ENCODE measurements at places on chromosomes 5 and 9.

GRCh38 chr5:113319256-113320053, 115.3 kb downstream of the TSSK1B start:
- DNase-seq, result no peak

DNA sequence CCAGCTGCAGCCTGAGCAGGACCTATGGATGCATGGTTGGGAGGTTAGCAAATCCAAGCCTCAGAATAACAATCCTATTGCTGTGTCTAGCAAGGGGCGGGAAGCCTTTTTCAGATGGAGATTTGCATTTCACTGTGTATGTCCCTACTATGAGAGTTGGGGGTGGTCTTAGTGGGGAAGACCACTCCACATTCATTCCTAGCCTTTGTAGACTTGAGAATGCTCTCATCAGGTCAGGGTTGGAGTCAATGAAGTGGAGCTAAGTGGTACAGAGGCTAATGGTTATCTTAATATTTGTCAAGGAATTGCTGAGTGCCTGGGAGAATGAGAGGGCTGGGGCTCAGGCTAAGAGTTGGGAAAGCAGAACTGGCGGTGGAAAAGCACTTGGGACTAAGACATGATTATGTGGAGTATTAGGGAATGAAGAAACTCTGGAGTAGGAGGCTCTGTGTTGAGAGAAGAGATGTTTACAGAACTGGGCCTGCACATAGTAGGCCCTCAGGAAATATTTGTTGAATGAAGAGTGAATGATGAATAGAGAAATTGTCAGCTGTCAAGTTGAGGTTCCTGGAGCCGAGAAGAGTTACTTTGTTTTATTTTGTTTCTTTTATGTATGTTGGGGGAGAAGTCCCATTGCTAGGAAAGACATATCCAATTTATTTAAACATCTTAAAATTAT, 175.5 kb upstream of the SPRY4 start:
- no peak for DNase-seq

DNA sequence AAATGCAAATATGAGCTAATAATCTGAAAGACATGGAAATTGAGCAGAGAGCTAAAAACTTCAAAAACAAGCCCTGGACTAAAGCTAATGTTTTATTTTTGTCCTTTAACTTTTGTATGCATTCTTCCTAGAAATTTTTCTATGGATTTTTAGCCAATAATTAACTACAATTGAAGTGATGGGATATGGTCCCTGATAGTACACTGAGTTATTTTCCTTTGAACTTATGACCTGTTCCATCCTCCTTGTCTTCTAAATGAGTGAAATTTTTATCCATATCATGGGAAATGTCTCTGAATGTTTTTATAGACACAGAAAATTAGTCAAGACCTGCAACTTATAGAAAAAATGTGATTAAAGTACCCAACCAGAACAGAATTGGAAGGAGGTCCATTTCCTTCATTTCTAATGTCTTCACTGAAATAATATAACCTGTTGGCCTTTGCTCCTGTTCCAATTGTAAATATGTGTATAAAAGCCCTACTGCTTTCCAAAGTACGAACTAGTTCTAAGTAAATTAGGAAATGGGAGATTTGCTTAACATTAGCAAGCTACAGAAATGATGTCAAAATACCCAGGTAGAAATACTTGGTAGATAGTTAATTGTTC, 11.3 kb upstream of the ERAP2 start:
- DNase-seq, result no peak

DNA sequence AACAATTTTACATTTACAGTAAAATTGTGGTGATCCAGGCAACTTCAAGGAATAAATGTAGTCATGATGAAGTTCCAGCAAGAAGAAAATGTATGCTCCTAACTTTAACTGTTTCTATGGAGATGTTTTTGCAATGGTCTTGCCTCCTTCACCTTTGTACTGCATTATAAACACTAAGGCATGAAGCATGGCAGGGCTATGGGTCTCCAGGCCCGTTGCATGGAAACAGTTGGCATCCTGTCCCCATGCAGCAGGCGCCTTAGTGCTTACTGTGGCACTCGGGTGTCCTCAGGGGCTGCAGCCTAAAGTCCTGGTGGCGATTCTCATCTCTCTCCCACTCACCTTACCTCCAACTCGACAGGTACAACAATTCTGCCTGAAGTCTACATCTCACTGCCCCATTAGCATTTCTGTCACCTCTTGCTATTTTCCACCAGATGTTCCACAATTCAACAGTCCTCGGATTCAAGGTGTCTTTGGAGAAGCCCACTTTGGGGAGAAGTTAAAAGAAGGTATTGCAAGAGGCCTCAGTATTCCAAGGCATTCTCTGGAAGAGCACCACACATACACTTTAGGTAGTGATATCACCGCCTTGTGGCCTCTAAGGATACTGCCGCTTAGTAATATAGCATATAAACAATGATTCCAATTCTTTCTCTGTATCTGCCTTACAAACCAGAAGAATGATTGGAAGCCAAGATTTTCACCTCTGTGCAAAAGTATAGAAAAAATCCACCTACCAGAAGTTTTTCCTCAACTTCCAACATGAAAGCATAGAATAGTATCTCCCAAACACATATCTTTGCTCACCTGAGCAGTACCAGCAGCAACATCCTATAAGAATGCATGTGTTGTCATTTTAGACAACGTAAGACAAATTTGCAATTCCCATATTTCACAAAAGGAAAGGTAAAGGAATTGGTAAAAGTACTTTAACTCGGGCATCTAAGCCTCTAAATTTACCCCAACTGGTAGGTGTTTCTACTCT, 5.1 kb downstream of the LIFR start:
- no peak for DNase-seq

DNA sequence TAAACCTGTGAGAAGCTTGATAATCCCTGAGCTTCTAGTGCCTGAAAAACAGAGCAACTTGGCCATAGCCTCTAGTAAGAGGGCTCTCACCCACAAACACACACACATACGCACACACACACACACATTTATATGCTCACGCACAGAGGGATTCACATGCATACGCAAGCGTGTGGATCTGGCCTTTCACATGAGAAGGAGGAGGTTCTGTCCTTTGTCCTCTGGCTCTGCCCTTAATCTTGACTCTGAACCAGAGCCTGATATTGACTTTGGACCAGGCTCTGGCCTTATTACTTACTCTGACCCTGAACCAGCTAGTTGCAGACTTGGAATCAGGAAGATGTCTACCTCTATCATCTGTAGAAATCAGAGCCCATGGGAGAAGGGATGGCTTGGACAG, 10.0 kb upstream of the P4HA2 start:
- DNase-seq, result no peak

GRCh38 chr5:54553659-54554207, 36.2 kb downstream of the SNX18 start:
- no peak for DNase-seq

DNA sequence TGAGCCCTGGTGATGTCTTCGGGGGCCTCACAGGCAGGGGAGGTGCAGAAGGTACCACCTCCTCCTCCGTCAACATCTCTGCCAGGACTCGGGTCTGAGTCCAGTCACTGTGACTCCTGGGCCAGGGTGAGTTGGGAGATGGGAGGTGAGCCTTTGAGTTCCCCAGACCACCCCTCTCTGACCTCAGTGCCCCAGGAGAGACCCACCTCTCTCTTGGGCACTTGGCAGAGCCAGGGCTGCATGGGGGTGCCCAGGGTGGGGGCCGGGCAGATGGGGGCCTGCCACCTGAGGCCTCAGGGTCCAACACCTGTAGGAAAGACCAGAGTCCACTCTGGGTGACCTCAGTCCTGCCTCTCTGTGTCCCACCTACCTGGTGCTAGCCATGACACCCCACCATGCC, 6.8 kb downstream of the KIF12 start:
- DNase-seq, result no peak

DNA sequence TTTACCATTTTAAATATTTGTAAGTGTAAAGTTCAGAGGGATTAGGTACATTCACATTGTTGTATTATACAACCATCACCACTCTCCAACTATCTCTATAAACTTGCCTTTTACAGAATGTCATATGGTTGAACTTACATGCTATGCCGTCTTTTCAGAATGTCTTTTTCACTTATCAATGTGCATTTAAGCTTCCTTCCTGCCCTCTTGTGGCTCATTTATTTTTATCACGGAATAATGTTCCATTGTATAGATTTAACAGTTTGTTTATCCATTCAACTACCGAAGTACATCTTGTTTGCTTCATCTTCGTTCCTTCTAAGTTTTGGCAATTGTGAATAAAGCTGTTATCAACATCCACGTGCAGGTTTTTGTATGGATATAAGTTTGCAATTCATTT, 133.3 kb upstream of the C6 start:
- no peak for DNase-seq
